Placental epithelial cell (primary cell): ENCODE measurements at places on chromosomes 11 and 22. TPM values are rescaled to one million over a fixed set of nuclear protein-coding genes. Genes with fewer than 3 reads are reported as not detected.

Gene OR10D3
- total RNA-seq: not detected in 2 replicates

Gene HTR3B
- not detected in 2 replicates for total RNA-seq

Gene C11orf86
- total RNA-seq: not detected in 2 replicates

Gene TRIM51
- not detected in 2 replicates for total RNA-seq

Gene C11orf97
- total RNA-seq: not detected in 2 replicates
